ENCODE measurements at places on chromosomes 1 and 21. TPM values are rescaled to one million over a fixed set of nuclear protein-coding genes. Genes with fewer than 3 reads are reported as not detected.

VAV3 gene
- total RNA-seq, result 2.5 TPM

DNA sequence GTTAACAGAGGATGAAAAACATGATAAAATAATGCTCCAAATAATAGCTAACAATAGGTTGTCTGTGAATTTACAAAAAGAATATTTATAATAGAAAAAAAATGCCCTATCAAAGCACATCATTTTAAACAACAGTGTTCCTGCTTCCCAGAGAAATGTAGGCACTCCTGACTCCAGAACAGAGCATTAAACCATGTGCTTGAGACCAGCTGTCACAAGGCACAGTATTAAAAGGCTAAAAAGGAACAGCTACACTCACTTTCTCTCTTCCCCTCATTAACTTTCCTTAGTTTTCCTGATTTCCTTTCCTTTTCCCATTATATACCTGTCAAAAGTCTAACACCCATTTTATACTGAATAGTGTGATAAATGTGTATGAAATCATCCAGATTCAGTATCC lies 10.9 kb downstream of the VAV3 start:
- no peak for ATAC-seq

TNFRSF18 gene
- total RNA-seq, result 0.35 TPM

DNA sequence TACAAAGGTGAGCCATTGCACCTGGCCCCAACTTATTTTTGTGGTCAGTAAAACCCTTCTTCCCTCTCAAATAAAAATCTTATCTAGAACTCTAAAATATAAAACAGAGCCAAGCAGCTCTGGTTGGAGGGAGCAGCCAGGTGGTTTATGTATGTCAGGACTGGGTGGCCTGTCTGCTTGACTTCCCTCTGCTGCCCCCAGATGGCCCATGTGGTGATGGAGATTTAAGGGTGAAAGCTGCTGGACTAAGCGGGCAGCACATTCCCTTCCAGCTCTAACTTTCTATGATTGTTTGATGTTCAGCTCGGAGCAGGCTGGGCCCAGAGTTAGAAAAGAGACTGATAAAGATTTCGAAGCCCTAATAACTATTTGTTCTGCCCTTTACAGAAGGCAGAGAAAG lies 11.9 kb upstream of the PAQR6 start:
- no peak for ATAC-seq

- no peak for ATAC-seq
Observed at GRCh38 chr1:165869343-165869742, 41.9 kb downstream of the UCK2 start.

- no peak for ATAC-seq
Observed at GRCh38 chr1:245679821-245680780, 525.3 kb downstream of the KIF26B start.

TIE1 gene
- total RNA-seq, result 11.4 TPM

BCAR3 gene
- 40.2 TPM for total RNA-seq

- ATAC-seq, result no peak
Observed at GRCh38 chr21:17526776-17527175, 13.9 kb downstream of the CXADR start.

TDRD10 gene
- total RNA-seq, result 2.3 TPM

CR1L gene
- not detected for total RNA-seq

DNA sequence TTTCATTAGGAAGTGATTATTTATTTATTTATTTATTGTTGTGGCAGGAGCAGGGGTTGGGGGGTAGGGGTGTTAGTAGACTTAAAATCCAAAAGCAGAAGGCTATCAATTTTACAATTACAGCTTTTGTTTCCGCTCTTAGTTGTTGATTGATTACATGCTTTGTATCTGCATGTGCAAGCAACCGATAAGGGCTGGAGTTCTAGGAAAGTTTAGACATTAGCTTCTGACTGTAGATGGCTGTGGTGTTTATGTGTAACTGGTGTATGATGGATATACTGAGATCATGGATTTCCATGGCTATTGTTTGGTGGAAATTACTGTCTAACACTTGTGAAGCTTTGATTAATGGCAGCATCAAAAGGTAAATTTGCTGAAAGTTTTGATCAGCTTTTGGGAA lies 2.8 kb downstream of the ST6GALNAC5 start:
- no peak for ATAC-seq

GRCh38 chr1:84355556-84355955 lies 42.7 kb upstream of the DNASE2B start:
- ATAC-seq, result no peak

DNA sequence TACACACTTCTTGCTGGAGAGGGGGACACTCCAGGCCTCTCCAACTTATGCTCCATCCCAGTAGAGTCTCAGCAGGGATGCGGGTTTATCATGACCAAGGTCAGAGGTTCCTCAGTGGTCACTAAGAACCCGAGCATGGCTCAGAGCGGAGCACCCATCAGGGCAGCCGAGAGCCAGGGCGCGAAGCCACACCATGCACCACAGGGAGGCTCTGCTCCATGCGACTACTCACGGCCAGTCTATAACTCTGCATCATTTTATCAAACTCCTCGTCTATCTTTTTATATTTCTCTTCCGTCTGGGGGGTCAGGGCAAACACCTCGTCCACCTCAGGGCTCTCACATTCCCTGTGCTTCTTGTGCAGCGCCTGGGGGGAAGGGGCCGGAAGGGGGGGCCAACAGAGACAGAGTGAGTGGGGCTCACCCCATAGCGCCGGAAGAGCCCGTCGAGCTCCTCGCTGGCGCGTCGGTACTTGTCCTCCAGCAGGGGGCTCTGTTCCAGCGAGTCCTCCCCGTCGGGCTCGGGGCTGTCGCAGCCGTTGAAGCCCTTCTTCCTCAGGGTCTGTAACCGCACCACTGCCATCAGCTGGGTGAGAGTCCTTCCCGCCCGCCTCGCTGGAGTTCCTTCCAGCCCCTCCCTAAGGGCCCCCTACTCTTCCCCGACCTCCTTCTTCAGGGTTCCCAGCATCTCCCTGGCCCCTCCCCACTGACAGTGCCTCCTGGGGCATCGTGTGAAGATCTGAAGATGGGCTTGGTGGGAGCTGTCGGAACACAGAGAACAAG lies 20.0 kb downstream of the MEF2D start:
- peak; percentile 39 for ATAC-seq

GRCh38 chr1:201904579-201904978 lies 15.9 kb downstream of the SHISA4 start:
- peak; percentile 83 for ATAC-seq

GRCh38 chr1:178342745-178343144 lies 154.0 kb downstream of the CLEC20A start:
- no peak for ATAC-seq

- no peak for ATAC-seq
Observed at GRCh38 chr1:208025031-208025430, 114.1 kb upstream of the CD34 start.

DIO1 gene
- not detected for total RNA-seq

DNA sequence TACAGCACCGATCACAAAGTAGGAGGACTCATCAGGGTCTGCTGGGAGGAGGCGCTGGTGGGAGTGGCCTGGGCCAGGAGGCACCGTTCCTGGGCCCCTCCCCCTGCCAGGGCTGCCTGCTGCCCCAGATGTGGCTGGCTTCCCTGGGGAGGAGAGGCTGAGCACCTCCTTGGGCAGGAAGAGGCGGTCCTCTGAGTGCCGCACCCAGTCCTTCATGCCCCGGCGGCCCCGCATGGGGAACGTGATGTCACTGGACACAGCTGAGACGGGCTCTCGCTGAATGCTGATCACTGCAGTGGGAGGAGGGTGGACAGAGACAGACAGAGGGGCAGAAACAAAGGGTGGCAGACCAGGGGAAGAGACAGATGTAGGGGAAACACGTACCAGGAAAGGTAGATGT lies 24.8 kb downstream of the ADGRB2 start:
- ATAC-seq, result no peak

- no peak for ATAC-seq
Observed at GRCh38 chr1:231372501-231372900, 34.4 kb downstream of the SPRTN start.

GRCh38 chr1:217009376-217009775 lies 286.1 kb upstream of the ESRRG start:
- no peak for ATAC-seq

GFI1 gene
- 0.59 TPM for total RNA-seq

DNA sequence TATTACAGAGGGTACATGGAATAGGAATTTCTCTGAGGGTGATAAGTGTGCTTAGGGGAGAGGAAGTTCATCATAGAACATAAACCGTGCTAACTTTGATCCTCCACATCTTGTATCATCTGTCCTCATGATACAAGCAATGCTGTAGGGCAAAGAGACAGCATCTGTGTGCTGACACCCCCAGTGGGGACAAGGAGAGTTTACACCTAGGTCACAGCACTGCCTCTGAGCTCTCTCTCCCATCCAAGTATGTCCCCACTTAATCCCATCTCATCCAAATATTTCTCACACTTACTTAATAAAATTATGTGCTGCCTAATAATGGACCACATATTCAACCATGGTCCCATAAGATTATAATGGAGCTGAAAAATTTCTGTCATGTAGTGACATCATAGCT lies 4.3 kb upstream of the TEDDM1 start:
- ATAC-seq, result no peak

- no peak for ATAC-seq
Observed at GRCh38 chr1:116806245-116806644, 52.0 kb downstream of the CD2 start.

- no peak for ATAC-seq
Observed at GRCh38 chr1:230066031-230066430, 1.0 kb upstream of the GALNT2 start.

DNA sequence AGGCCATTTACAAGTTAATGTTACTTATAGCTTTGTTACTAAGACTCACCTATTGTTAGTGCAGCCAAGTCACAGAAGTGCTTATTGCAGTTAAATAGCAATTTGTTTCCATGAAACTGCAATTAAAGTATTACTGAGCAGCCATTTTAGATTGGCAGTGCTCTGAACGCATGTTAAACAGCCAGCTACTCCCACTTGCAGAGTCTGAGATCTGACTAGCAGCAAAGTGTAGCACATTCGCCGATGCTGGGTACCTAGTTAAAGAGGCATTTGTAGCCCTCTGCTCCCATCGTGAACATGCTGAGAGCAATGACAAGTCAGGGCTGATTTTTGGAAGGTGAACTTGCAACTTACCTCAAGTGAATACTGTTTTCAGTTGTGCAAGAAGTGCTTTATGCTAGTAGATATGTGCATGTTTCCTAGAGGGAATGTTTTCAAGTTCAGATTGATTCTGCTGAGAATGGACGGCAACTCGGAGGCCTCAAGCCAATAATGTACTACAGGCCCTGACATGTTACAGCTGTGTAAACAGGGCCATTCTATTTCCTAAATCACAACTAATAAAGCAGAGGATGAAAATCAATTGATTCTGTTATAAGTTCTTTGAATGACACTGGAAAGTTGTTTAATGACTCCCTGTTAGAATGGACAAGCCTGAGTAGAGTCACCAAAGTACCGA lies 19.8 kb downstream of the LMO4 start:
- ATAC-seq, result no peak

CACNA1E gene
- total RNA-seq, result 0.17 TPM

GRCh38 chr1:226542623-226543103 lies 5.9 kb upstream of the STUM start:
- no peak for ATAC-seq

DNA sequence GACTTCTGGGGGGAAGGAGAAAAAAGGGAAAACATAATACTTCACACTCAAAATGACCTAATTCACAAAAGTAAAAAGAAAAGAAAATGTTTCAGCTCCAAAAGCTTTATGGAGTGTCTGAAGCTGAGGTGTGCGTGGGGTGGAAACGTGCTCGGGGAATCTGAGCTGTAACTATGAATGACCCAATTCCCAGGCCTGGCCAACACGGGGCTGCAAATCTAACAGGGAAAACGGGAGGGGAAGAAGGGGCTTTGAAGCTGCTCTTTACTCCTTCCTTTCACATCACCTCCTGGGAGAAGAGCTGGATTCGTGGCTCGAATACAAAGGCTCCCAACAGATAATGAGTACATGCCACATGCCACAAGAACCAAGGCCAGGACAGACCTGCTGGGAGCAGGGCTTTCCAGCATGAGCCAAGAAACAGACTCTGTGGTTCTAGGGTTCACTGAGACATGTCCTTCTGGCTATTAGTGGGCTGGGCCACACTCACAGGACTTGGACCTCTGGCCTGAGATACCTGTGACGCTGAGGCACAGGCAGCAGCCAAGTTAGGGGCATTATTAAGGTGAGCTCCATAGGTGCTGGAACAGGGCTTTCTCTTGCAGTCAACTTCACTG lies 51.5 kb downstream of the SLC66A1 start:
- no peak for ATAC-seq

DNA sequence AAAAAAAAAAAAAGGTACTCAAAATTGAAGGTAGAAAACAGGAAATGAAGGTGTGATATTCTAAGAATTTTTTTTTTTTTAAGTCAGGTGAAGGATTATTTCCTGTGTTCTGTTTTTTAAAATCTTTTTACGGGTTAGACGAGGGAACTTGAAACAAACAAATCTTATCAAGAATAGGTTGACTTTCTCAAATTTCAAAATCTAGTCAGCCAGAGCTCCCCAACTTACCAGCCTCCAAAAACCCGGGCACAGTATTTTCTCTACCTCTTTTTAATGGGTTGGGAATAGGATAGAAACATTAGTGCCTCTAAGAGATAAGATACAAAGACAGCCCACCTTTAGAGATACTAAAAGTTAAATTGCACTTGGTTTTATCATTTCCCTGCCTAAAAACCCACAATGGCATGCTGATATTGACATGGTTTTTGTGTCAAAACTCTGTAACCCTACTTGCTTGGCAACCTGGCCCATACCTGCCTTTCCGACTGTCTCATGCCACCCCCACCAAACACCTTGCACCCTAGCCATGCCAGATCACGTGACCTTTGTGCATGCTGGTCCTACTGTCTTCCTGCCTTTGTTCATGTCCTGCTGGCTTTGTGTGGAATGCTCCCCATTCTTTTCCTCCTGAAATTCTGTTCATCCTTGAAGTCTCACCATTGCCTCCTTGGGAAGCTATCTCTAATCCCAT lies 4.2 kb downstream of the RCAN3 start:
- no peak for ATAC-seq

LORICRIN gene
- total RNA-seq, result not detected

DNA sequence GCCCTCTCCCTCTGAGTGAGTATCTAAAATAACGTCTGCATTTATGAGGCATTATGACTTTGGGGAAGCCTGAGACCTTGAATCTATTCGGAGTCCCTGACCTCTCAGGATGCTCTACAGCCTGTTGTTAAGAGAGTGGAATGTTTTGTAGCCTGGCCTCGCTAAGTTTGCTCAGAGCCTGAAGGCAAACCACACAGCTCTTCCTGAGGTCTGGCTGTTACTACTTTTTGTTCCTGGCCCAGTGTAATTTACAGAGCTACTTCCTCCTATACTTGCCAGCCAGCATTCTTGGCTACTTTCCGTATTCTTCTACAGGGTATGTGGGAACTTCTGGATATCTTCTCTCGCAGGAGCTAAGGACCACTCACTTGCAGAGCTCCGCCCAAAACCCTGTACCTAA lies 3.6 kb upstream of the ZMYM4 start:
- no peak for ATAC-seq

- ATAC-seq, result no peak
Observed at GRCh38 chr1:104733866-104734265, 984.2 kb downstream of the AMY1C start.
